Immature natural killer cell (primary cell): ENCODE measurements at places on chromosomes 16 and 17.

- peaks cover 51% of the 10 kb centered on the region for H3K4me1 ChIP-seq
- peaks cover 45% of the 10 kb centered on the region for H3K36me3 ChIP-seq
- DNase-seq = no peak
- peak overlapping the region; percentile 77 for H3K27ac ChIP-seq
- H3K27me3 ChIP-seq = peaks cover 5% of the 10 kb centered on the region
- no peak overlapping the region for H3K4me3 ChIP-seq
Observed at GRCh38 chr16:50340578-50340977, 28.2 kb downstream of the BRD7 start.

DNA sequence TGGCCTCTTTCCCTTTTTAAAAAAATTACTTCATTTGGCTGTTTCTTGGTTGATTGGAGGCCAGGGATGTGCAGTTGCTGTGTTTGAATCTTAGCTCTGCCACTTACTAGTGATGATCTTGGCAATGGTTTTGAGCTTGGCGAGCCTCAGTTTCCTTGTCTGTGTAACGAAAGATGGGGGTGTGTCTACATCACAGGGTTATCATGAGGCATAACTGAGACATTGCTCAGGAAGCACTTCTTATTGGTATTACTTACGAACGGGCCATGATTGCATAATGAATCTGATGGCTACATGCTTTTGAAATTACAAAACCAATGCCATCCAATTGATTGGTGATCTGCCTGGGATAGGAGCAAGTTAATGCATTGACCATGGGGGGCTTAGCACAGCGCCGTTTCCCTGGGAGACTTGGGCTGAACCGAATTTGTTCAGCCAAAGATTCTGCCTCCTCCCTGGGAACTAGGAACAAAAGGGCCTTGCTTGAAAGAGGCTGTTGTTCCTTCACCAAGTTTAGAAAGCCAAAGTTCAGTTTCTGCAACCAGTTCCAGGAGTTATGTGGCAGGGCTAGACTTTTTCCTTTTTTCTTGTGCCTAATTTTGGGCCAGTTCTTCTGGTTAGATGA lies 21.9 kb downstream of the CMIP start:
- H3K36me3 ChIP-seq = no peaks in the 10 kb centered on the region
- H3K4me3 ChIP-seq = peak overlapping the region; percentile 48
- H3K4me1 ChIP-seq = peaks cover 95% of the 10 kb centered on the region
- H3K27me3 ChIP-seq = peaks cover 8% of the 10 kb centered on the region

- H3K27me3 ChIP-seq = peaks cover 10% of the 10 kb centered on the region
- no peak for DNase-seq
- H3K36me3 ChIP-seq = no peaks in the 10 kb centered on the region
- no peak overlapping the region for H3K27ac ChIP-seq
Observed at GRCh38 chr16:87582216-87582965, 19.9 kb upstream of the JPH3 start.

- H3K27me3 ChIP-seq = no peaks in the 10 kb centered on the region
- no peak for DNase-seq
- peak overlapping the region; percentile 77 for H3K27ac ChIP-seq
Observed at GRCh38 chr17:59825533-59826322, 67.0 kb downstream of the TUBD1 start.

DNA sequence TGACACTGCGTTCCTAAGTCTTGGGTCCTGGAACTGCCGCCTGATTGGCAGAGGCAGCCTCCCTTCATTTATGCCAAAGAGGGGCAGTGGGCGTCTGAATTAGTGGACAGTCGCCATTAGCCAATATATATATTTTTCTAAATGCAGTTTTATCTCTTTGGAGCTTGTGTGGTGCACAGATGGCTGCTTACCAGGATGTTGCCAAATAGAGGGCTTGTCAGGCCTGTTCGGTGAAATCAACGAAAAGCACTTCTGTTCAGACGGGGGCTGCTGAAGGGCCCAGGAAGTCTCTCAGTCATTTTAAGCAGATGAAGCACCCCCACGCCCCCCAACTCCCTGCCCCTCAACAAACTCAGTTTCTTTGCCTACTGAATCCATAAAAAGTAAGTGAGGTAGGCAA lies 66.0 kb downstream of the RAP1GAP2 start:
- H3K27me3 ChIP-seq = peaks cover 2% of the 10 kb centered on the region
- H3K36me3 ChIP-seq = peaks cover 8% of the 10 kb centered on the region
- no peak overlapping the region for H3K4me3 ChIP-seq
- peak overlapping the region; percentile 35 for H3K27ac ChIP-seq

- H3K4me1 ChIP-seq = no peaks in the 10 kb centered on the region
- H3K4me3 ChIP-seq = no peak overlapping the region
- peaks cover 13% of the 10 kb centered on the region for H3K27me3 ChIP-seq
- DNase-seq = no peak
Observed at GRCh38 chr17:45745601-45746494, 38.3 kb upstream of the CRHR1 start.

DNA sequence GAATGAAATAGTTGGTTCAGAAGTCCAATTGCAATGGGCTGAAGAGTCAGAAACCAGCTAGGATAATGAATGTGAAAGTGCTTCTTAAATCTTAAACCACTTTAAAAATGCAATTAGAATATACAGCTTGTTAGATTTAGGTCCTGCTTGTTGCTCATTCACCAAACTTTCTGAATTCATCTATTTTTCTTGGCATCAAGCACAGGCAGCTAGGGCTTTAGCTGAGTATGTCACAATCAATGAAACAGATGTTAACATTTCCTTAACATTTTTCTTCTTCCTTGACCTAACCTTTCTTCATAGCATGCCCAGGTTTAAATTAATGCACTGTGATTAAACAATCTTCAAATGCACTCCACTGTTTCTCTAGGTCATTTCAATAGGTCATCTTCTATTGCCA lies 14.4 kb downstream of the KIF2B start:
- no peak for DNase-seq
- H3K27ac ChIP-seq = no peak overlapping the region
- no peaks in the 10 kb centered on the region for H3K4me1 ChIP-seq
- no peaks in the 10 kb centered on the region for H3K27me3 ChIP-seq
- no peak overlapping the region for H3K4me3 ChIP-seq
